ENCODE measurements at places on chromosomes 11 and 22.

- no peak for DNase-seq
Measured at GRCh38 chr11:70756756-70757155, 358.4 kb downstream of the CTTN start.

GRCh38 chr22:48849219-48849912 lies 978.3 kb downstream of the BRD1 start:
- DNase-seq: no peak

DNA sequence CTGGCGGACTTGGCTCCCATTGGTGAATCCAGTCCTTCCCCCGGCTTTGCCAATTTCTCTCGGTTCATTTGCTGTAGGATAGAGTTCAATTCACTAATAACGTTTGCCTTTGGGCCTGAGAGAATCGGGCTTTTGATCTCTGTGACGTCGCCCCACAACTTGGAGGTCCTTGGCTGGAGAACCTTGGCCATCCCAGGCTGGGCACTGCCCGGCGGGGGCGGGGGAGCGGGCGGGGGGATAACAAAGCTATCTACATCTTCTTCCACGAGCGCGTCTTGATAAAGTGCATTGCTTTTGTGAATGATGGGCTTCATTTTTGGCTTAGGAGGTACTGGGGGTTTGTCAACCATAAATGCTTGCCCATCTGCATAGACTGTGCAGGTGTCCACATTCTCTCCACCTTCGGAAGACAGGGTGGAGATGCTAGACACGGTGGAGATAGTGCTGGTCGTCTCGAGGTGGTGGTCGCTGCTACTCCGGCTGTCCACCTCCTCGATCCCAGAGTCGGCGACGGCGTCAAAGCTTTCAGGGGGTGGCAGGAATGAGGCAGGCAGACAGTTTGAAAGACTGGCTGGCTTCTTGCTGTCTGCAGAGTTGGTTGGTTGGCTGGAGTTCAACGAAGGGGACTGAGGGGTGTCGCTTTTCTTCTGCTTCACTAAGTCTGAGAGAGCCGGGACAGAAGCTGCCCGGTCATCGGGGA lies 87.1 kb downstream of the CTTN start:
- DNase-seq: no peak

- DNase-seq: no peak
Measured at GRCh38 chr11:113243696-113244095, 70.7 kb upstream of the TTC12 start.

- DNase-seq: no peak
Measured at GRCh38 chr22:27875951-27876350, 43.1 kb downstream of the PITPNB start.

DNA sequence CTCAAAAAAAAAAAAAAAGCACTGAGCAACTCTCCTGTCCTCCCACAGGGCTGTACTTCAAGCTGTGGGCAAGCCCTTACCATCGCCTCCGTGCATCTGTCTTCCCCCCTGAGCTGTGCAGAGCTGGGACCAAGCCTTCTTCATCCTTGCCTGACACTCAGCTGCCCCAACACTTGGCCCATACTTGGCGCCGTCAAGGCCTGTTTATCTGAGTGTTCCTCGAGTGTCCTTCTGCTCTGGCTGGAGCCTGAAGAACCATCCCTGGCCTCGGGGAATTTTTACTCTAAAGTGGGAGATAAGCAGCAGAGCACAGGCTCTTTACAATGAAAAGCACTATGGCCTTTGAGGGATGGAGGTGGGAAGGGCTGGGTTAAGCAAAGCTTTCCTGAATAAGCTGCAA lies 1.6 kb upstream of the TIRAP start:
- DNase-seq: no peak

GRCh38 chr11:130827451-130828377 lies 88.6 kb downstream of the SNX19 start:
- DNase-seq: no peak

DNA sequence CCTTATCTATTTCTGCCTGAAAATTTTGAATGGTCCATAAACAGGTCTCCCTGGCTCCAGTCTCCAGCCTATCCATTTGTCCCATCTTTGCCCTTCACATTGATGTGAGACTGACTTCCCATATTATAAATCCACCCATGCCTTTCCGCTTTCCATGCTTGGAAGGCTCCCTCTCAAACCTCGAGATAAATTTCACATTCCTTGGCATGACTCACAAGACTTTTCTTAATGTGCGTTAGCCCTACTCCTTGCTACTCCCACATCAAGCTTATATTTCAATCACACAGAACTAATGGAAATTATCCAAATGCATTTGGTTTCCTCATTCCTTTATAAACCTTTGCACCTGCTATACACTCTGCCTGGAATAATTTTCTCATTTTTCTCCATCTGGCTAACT lies 163.7 kb upstream of the NTM start:
- DNase-seq: no peak

GRCh38 chr22:19448076-19448607 lies 631 bp upstream of the C22orf39 start:
- peak; percentile 76 for DNase-seq

- no peak for DNase-seq
Measured at GRCh38 chr11:86294026-86294425, 8.0 kb upstream of the HIKESHI start.

DNA sequence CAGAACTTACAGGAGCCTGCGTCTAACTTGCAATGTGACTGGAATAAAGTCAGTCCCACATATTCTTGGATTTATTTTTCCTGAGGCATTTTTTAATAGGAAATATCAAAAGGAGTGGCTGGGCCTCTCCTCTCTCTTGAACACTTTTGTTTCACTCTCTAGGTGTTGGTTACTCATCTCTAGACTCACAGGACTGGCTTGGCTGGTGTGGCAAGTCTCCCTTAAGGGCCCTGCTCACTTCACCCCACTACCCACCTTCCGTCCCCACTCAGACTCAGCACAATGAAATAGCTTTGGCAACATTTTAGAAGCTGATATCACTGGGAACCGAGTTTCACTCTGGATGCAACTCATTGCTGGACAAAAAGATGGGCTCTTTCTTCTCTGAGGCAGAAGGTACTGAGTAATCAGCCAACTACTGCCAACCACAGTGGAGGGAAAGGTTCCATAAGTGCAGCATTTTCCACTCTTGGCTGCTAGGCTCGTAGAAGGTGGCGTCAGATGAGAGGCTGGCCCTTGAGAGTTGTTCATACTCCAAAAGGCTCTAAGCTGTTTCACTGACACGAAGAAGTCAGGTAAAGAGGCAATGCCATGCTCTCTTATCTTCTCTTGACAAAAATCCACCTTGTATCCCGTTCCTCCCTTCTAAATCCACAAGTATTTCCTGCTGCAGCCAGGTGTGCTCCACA lies 390.6 kb downstream of the SOX6 start:
- no peak for DNase-seq

Measured in NCI-H510A treated with DMSO at 0.1 percent for 48 hours (cell line).